Mesothelial cell of epicardium (in vitro differentiated cells): ENCODE measurements at places on chromosomes 5 and 9.
A peak's percentile ranks its signal among the peaks of the same experiment; 100 is the strongest.

GRCh38 chr9:91896513-91897121 is 53.4 kb downstream of the ROR2 start:
- H3K36me3 ChIP-seq, result no peaks in the 10 kb centered on the region
- H3K4me1 ChIP-seq, result peaks cover 60% of the 10 kb centered on the region
- peak overlapping the region; percentile 81 for H3K27ac ChIP-seq
- H3K4me3 ChIP-seq, result peak overlapping the region; percentile 44
- DNase-seq, result peak; percentile 61
- H3K27me3 ChIP-seq, result no peaks in the 10 kb centered on the region

- H3K4me3 ChIP-seq, result no peak overlapping the region
- H3K36me3 ChIP-seq, result peaks cover 54% of the 10 kb centered on the region
- H3K27ac ChIP-seq, result no peak overlapping the region
- H3K4me1 ChIP-seq, result no peaks in the 10 kb centered on the region
These were observed 8.4 kb upstream of the SAP30L start for GRCh38 chr5:154437281-154437965.

GRCh38 chr5:157100140-157100679 is 8.6 kb downstream of the HAVCR2 start:
- H3K27me3 ChIP-seq, result no peaks in the 10 kb centered on the region
- H3K27ac ChIP-seq, result no peak overlapping the region
- DNase-seq, result no peak
- no peak overlapping the region for H3K4me3 ChIP-seq

DNA sequence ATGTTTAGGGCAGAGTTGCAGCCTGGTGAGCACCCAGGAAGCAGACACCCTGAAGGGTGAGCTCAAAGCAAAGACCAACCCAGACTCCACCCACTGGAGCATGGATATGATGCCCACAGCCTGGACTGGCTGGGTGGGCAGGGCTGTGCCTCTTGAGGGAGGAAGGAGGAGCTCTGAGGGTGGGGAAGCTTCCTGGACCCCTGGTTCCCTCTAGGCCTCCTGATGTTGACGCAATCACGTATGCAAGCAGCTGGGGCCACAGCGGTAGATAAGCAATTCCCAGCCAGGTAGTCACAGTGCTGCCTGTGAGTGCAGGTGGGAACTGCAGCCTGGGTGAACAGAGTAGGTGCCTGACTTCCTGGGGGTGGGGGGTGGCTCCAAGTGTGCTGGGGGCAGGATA is 271.5 kb downstream of the CDK5RAP2 start:
- no peak for DNase-seq
- H3K27me3 ChIP-seq, result peaks cover 29% of the 10 kb centered on the region
- H3K27ac ChIP-seq, result no peak overlapping the region
- H3K4me3 ChIP-seq, result no peak overlapping the region
- H3K4me1 ChIP-seq, result no peaks in the 10 kb centered on the region
- no peaks in the 10 kb centered on the region for H3K36me3 ChIP-seq

DNA sequence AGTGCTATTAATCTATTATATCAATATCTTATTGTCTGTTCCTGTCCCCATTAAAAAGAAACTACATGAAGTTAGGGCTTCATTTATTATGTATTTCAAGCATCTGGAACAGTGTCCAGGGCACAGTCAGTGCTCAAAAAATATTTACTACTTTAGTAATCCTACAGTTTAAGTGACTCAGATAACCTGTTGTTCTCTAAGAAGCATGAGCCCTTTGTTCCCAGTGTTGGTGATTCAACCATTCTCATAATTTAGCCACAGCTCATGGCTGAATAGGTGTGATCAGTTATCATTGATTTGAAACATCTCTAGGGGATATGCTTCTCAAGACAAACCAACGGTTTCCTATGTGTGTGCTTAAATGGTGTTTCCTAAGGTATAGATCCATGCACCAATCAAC is 292.7 kb downstream of the TMEM167A start:
- DNase-seq, result no peak
- peaks cover 2% of the 10 kb centered on the region for H3K4me1 ChIP-seq
- H3K27me3 ChIP-seq, result no peaks in the 10 kb centered on the region
- no peaks in the 10 kb centered on the region for H3K36me3 ChIP-seq
- H3K27ac ChIP-seq, result no peak overlapping the region

DNA sequence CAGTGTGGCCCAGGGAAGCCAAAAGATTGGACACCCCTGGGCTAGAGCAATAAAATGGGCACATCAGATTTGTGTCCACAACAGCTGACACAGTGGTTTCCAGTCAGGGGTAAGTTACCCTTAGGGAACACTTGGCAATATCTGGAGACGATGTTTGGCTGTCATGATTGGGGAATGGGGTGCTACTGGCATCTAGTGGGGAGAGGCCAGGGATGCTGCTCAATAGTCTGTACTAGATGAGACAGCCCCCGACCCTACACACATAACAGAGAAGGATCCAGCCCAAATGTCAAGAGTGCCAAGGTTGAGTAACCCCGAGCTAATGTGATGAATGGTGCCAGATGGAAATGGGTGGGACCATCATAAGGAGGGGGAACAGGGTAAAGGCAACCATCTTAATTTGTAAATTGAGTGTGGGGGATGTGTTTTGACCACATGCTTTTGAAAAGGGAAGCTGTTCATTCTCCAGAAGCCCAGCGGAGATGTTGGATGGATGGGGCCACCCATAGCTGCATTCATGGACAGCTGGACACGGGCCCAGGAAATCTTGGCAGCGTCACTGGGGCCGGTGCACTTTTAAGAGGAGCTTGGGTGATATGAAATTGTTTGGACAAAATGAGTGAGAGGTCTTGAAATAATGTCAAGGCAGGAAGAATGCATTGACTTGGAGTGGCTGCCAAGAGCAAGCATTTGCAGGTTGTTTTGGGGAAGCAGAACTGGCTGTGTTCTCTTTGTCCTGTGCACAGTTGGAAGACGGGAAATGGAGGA is 33.4 kb downstream of the SYK start:
- H3K27me3 ChIP-seq, result peaks cover under 1% of the 10 kb centered on the region
- no peak overlapping the region for H3K27ac ChIP-seq
- no peak for DNase-seq
- H3K4me3 ChIP-seq, result no peak overlapping the region
- no peaks in the 10 kb centered on the region for H3K4me1 ChIP-seq

DNA sequence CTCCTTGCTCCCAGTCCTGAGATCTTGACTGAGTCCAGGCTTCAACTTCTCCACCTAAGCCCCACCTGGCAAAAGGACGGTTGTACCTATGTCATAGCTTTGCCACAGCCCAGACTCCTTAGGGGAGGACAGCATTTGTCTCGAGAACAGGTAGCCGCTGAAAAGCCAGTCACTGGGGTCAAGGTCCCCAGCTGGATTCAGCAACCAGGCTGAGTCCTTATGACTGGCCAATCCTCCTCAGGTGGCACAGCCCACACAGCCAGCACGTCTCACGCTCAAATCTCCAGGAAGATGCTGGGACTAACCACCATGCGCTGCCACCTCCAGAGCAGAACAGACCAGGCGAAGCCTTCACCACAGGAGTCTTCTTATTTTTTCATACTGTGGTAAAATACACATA is 27.9 kb upstream of the SMU1 start:
- DNase-seq, result no peak
- H3K27ac ChIP-seq, result peak overlapping the region; percentile 66
- no peaks in the 10 kb centered on the region for H3K36me3 ChIP-seq

GRCh38 chr5:96463091-96463490 is 30.0 kb upstream of the PCSK1 start:
- no peaks in the 10 kb centered on the region for H3K36me3 ChIP-seq
- DNase-seq, result no peak
- H3K4me3 ChIP-seq, result no peak overlapping the region
- no peak overlapping the region for H3K27ac ChIP-seq

DNA sequence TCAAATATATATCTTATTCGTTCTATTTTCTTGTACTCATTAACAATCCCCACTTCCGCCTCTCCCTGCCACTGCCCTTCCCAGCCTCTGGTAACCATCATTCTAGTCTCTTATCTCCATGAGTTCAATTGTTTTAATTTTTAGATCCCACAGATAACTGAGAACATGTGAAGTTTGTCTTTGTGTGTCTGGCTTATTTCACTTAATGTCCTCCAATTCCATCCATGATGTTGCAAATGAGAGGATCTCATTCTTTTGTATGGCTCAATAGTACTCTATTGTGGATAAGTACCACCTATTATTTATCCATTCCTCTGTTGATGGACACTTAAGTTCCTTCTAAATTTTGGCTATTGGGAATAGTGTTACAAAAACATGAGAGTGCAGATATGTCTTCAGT is 17.2 kb upstream of the CMYA5 start:
- H3K36me3 ChIP-seq, result peaks cover 35% of the 10 kb centered on the region
- H3K4me3 ChIP-seq, result no peak overlapping the region
- H3K27ac ChIP-seq, result no peak overlapping the region
- no peaks in the 10 kb centered on the region for H3K4me1 ChIP-seq
- H3K27me3 ChIP-seq, result no peaks in the 10 kb centered on the region

DNA sequence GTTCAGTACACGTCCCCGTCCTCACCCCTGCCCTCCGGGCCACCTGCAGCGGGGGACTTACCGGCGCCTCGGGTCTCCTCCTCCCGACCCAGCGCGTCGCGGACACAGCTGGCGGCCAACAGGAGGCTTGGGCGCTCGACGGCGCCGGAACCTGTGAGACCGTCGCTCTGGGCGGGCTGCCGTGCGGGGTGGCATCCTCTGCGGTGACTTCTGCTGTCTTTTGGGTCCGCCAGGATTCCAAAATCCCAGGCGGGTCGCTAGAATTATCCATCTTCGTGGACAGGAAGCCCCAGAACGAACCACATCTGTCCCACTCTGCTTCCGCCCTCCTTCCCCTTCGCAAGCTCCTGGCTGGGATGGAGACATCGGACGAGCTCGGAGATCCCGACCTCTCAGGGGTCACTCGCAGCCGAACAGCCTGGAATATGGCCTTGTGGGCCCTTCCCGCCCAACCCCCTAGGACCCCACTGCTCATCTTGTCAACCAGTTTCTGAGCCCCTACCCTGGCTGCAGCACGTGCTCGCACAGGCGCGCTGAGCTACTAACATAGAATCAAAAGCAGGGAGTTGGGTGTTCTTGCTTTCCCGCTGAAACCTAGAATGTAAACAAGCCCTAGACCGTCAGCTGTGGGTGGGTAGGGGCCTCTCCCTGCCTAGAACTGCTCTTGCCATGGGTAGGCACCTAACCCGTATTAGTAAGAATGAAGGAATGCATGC is 947 bp upstream of the MARCHF3 start:
- H3K36me3 ChIP-seq, result no peaks in the 10 kb centered on the region
- no peak for DNase-seq
- peaks cover 79% of the 10 kb centered on the region for H3K27me3 ChIP-seq
- no peak overlapping the region for H3K27ac ChIP-seq
- peak overlapping the region; percentile 87 for H3K4me3 ChIP-seq

DNA sequence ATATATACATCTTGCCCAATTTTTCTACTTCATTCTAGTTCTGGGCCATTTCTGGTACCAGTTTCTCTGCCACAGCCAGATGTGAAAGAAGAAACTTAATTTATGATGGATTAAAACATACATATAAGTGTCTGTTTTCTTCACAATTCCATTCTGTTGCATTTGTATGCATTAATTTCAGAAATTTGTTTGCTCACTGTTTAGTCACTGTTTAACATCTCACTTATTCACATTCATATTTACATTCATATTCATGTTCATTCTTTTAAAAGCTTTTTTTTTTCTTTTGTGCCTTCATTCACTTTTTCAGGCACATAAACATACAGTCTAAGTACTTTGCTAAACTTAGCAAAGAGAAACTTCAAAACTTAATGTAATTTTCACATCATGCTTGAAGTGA is 684.0 kb upstream of the CDH9 start:
- H3K36me3 ChIP-seq, result no peaks in the 10 kb centered on the region
- H3K4me3 ChIP-seq, result no peak overlapping the region
- no peak overlapping the region for H3K27ac ChIP-seq
- DNase-seq, result no peak
- H3K27me3 ChIP-seq, result no peaks in the 10 kb centered on the region
- peaks cover 7% of the 10 kb centered on the region for H3K4me1 ChIP-seq

- H3K4me3 ChIP-seq, result no peak overlapping the region
- no peaks in the 10 kb centered on the region for H3K36me3 ChIP-seq
- DNase-seq, result no peak
- no peak overlapping the region for H3K27ac ChIP-seq
These were observed 31.9 kb downstream of the ADAMTSL2 start for GRCh38 chr9:133566382-133566781.

DNA sequence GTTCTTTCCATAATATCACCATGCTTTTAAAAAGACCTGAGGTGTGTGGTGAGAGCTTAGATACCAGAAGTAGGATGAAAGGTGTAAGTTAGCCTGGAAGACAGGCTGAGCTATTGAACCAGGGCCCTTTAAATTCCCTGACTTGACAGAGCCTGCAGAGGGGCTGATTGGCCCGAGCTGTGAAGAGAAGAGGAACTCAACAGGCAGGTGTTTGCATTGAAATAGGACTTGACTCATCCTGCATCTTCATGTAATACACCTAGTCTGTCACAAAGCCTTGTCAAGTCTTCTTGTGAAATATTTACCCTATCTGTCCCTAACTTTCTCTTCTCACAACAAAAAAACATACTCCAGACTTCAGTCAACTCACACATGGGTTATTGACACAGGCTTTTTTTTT is 16.6 kb upstream of the ANP32B start:
- H3K27ac ChIP-seq, result no peak overlapping the region
- DNase-seq, result no peak
- no peaks in the 10 kb centered on the region for H3K4me1 ChIP-seq

DNA sequence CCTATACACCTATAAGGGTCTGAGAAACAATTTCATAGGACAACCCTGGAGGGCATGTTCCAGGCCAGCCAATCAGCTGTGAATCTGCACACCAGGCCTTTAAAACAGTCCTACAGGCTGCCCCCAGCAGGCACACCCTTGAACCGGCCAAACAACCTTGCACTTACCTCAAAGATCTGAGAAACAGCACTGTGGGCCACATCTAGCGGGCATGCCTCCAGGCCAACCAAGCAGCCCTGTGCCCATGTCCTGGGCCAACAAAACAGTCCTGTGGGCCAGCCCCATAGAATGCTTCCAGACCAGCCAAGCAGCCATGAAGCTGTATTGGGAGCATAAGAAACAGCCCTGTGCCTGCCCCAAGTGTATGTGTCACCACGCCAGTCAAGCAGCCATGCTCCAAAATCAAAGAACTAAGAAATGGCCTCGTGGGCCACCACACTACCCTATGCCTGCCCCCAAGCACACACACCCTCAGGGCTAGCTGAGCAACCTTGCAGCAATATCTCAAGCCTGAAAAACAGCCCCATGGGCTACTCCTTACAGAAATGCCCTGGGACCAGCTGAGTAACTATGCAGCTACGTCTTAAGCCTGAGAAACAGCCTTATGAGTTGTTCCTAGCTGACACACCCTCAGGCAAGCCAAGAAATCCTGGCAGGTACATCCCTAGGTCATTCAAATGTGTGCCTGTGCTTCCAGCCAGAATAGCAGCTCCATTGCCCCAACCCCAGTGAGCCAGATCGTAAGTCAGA is 2243.8 kb upstream of the C9orf72 start:
- no peaks in the 10 kb centered on the region for H3K27me3 ChIP-seq
- H3K4me1 ChIP-seq, result no peaks in the 10 kb centered on the region
- no peak overlapping the region for H3K27ac ChIP-seq
- no peak overlapping the region for H3K4me3 ChIP-seq
- no peak for DNase-seq

GRCh38 chr9:21854594-21854993 is 52.2 kb downstream of the MTAP start:
- peaks cover 6% of the 10 kb centered on the region for H3K4me1 ChIP-seq
- H3K27me3 ChIP-seq, result no peaks in the 10 kb centered on the region
- no peak overlapping the region for H3K4me3 ChIP-seq
- H3K36me3 ChIP-seq, result peaks cover 65% of the 10 kb centered on the region

GRCh38 chr5:145220481-145220880 is 614.7 kb downstream of the PRELID2 start:
- H3K36me3 ChIP-seq, result peaks cover under 1% of the 10 kb centered on the region
- no peak overlapping the region for H3K27ac ChIP-seq
- no peak for DNase-seq
- H3K27me3 ChIP-seq, result no peaks in the 10 kb centered on the region
- no peaks in the 10 kb centered on the region for H3K4me1 ChIP-seq
- H3K4me3 ChIP-seq, result no peak overlapping the region
